ENCODE measurements at places on chromosomes 3 and 15. TPM values are rescaled to one million over a fixed set of nuclear protein-coding genes. Genes with fewer than 3 reads are reported as not detected.

DNA sequence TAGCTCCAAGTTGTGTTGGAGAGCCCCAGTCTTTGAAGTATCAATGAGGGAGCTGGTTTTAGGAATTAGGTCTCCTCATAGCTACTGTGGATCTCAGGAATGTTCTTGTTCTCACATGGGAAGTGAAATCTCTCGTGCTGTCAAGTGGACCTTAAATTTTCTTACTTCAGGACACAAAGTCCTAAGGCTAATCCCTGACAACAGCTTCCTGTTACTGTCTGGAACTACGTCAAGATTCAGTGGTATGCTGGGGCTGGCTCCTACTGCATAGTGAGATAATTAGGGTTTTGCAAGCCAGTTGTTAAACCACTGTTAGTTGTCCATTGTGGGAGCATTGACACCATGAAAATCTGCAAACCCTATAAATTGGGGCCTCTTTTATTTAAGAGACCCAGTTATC, 22.8 kb downstream of the MESP1 start:
- DNase-seq = no peak

Gene EPHB1
- total RNA-seq = 16.3 TPM

GRCh38 chr15:48688493-48688892, 43.0 kb upstream of the FBN1 start:
- no peak for DNase-seq

DNA sequence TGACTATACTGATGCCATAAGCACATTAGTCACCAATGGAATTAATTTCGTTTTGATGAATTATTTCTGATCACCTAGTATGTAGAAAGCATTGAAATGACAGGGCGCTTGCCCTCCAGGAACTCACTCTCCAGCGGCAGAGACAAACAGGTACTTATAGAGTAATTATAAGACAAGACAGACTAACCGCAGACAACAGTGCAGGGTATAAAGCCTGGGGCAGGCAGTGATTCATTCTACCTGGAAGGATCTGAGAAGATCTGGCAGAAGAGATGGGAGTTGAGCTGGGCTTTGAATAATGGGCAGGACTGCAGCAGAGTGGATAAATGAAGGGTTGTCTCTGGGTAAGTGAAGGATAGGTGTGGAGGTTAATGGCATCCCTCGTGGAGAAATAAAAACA, 331.8 kb downstream of the FGF12 start:
- DNase-seq = no peak

DNA sequence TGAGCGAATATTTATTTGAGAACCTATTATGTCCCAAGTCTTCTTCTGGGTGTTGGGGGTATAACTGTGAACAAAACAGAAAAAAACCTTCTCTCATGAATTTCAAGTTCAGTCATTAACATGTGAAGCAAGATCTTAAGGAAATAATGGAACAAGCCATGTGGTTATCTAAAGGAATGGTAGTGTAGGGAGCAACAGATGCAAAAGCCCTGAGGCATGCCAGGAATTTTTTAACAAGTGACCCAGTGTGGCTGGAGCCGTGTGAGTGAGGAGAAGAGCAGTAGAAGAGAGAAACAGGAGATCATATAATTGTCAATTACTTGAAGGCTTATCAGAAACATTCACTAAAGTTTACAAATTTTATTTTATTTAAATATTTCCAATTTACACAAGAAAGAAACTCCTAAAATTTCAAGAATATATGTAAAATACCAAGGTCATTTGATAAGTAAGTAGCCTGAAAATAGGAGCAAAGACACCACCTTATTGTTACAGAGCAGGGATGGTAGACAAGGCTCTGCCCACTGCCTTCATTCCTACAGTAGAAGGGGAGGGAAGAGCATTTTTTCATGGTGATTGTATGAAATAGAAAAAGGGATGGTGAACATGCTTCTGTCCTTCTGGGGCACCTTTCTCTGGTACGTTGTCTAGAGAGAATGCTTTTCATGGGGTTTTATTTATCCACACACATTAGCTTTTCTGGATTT, 345.1 kb downstream of the PLOD2 start:
- DNase-seq = no peak

Gene HACL1
- total RNA-seq = 19.0 TPM

Gene GALNT15
- total RNA-seq = 0.39 TPM

DNA sequence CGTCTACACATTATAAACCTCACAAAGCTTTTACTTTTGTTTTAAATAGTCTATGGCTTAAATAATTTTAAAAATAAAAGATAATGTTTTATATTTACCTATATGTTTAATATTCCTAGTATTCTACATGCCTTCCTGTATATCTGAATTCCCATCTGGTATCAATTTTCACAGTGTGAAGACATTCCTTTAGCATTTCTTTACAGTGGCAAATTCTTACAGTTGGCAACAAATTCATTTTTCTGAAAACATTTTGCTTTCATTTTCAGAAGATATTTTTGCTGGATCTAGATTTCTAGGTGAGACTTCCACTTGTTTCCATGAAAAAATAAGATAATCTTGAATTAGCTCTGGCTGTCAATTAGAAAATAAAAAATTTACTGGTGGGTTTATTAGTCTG, 471.4 kb upstream of the NAALADL2 start:
- DNase-seq = no peak

Gene FBXW12
- 0.66 TPM for total RNA-seq

DNA sequence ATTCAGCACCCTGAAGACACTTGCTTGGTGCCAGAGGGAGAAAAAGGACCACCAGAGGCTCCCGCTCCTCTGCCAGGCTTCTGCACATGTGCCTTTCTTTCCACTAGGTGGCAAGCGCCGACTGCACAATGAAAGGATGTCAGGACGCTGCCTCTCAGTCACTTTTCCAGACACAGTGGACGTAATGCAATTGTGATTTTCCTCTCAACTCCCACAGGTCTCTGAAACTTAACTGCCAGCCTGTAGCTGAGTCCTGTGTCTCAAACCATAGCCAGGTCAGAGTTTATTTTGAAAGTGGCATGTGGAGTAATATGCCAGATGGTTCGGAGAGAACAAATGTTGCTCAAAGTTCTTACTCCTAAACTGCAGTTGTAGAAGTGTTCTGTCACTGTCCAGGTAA, 162.9 kb downstream of the ITPR1 start:
- DNase-seq = peak; percentile 79

GRCh38 chr3:142105991-142106390, 43.4 kb downstream of the TFDP2 start:
- DNase-seq = no peak

- DNase-seq = no peak
These were observed 5.4 kb upstream of the HEG1 start for GRCh38 chr3:125061170-125061569.

- DNase-seq = no peak
These were observed 2.3 kb upstream of the BCHE start for GRCh38 chr3:165839296-165840076.

DNA sequence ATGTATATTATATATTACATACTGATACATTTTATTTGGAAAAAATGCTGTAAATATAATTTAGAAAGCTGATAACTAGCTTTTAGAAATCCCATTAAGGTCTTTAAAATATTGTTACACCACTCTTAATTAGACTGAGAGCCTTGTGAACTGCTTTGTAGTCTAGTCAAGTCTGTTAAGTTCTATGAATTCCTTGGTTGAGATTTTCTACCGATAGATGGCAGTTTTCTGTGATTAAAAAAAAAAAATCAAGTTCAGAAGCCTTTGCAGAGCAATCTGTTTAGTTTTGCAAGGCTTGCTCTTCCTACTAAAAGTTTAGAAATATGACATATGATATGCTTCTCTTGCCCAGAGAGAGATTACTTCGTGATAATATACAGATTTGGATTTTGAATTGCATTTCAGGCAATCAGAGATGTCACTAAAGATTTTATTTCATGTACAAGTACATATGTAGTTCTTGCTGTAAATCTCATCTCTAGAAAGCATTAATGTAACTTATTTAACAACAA, 60.4 kb upstream of the SLITRK3 start:
- no peak for DNase-seq

DNA sequence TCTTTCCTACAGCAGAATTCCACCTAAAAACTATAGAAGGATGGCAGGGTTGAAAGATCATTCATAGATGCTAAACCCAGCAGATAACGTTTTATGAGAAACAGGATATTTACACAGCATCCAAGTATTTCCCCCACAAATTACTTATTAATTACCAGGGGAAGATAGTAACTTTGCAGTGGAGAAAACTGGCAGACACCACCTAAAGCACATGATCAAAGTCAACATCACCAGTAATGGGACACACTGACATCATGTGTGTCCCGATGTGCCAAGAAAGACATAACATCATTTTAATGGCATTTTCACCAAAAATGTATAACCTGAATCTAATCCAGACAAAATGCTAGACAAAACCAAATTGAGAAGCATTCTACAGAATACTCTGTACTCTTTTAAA, 220.4 kb upstream of the THBS1 start:
- no peak for DNase-seq

- DNase-seq = no peak
These were observed 17.7 kb upstream of the CGNL1 start for GRCh38 chr15:57358571-57358970.

Gene RAB7A
- total RNA-seq = 298 TPM

DNA sequence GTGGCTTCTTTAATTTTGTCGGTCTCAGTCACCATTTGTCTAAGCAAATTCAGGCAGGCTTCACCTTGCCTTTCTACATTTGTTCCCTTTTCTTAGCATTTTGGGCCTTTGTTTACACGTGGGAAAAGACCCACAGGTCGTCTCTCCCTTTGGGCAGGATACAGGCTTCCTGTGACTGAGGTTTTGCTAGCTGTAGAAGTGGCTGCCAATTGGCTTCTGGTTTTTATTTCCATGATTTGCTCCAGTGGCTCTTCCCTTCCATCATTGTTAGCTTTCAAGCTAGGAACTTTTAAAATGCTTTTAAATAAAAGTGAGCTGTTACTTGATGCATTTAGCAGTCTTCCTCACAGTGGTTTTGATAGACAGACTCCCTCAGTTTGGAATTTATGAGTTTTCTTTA, 37.3 kb downstream of the MLH1 start:
- no peak for DNase-seq

DNA sequence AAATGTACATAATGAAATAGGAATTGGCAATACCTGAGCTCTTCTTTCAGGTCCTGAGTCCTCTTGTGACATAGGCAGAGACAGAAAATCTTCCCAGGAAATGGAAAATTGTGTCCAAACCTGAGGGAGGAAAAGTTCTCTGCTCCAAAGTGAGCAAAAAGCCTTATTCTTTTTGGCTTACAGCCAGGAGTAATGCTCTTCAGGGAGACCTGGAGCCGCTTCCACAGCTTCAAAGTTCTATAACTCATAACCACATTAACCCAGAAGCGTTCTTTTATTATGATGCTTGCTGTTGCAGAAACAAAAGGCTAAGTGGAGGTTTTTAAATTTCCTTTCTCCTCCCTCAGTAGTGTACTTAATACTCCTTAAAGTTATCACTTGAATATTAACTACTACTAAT, 633 bp downstream of the IGSF10 start:
- DNase-seq = no peak

Measured in glutamatergic neuron (in vitro differentiated cells).